ENCODE measurements at places on chromosomes 13 and 19. TPM values are rescaled to one million over a fixed set of nuclear protein-coding genes. Genes with fewer than 3 reads are reported as not detected.

The ZNF442 gene
- 1.7 TPM for total RNA-seq

The GRIN3B gene
- not detected for total RNA-seq

The IL27RA gene
- total RNA-seq: 1.6 TPM

The CLC gene
- not detected for total RNA-seq

The PTGER1 gene
- 0.62 TPM for total RNA-seq

The RAB3A gene
- total RNA-seq: 0.91 TPM

The LILRA1 gene
- total RNA-seq: not detected

- no peak for DNase-seq
These were observed 21.5 kb upstream of the SDHAF1 start for GRCh38 chr19:35973487-35973886.

DNA sequence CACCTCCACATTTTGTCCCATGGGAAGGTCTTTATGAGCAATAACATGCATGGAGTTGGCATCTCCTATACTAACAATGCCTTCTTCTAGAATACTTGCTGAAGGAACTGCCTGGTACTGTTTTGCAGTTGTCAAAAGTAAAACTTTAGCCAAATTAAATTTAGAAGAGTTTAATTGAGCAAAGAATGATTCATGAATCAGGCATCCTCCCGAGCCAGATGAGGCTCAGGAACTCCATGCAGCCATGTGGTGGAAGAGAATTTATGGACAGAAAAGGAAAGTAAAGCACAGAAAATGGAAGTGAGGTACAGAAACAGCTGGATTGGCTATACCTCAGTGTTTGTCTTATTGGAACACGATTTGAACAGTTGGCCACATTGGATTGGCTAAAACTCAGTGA is 1081.9 kb downstream of the SLITRK1 start:
- no peak for DNase-seq

DNA sequence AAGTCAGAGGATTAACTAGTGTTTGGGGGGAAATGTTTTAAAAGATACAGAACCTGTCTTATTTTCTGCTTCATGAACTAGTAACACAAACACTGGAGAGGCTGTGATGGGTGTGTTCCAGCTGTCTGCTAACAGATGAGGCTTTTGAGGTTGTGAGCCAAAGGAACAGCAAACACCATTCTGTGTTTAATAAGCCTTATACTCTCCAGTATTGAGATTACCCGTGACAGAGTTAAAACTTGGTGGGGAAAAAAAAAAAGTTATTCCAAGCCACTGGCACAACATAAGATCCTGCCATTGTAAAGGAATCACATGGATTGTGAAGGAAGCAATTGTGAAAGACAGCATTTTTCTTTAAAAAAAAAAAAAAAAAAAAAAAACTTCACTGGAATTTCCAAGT is 48.4 kb downstream of the KCTD12 start:
- DNase-seq: no peak

GRCh38 chr13:45548281-45548680 is 67.3 kb downstream of the ERICH6B start:
- DNase-seq: no peak

DNA sequence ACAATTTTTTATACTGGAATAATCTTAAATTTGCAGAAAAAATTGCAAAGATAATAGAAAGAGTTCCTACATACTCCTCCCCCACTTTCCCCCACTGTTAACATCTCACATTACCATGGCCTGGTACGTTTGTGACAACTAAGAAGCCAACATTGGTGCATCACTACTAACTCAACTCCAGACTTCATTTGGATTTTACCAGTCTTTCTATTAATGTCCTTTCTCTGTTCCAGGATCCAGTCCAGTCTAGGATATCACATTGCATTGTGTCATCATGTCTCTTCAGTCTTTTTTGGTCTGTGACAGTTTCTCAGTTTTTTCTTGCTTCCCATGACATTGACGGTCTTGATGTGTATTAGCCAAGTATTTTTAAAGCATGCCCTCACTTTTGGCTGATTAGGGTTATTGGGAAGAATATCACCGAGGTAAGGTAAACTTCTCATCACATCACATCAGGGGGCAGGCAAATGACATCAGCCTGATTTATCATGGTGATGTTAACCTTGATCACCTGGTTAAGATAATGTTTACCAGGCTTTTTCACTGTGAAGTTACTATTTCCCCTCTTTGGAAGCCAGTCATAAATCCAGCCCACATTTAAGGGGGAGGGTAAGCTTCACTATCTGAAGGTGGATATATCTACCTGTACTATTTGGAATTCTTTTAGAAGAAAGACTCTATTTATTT is 322.1 kb downstream of the ENOX1 start:
- DNase-seq: no peak

- no peak for DNase-seq
These were observed at the start of gene DLL3 for GRCh38 chr19:39498798-39499642. DLL3 (plus strand) TSS chr19:39498947; CDS start chr19:39498975, 28 bp downstream.

GRCh38 chr13:46575818-46576221 is 22.9 kb downstream of the LRCH1 start:
- DNase-seq: no peak

GRCh38 chr19:3692141-3693024 is 7.9 kb downstream of the PIP5K1C start:
- DNase-seq: no peak

DNA sequence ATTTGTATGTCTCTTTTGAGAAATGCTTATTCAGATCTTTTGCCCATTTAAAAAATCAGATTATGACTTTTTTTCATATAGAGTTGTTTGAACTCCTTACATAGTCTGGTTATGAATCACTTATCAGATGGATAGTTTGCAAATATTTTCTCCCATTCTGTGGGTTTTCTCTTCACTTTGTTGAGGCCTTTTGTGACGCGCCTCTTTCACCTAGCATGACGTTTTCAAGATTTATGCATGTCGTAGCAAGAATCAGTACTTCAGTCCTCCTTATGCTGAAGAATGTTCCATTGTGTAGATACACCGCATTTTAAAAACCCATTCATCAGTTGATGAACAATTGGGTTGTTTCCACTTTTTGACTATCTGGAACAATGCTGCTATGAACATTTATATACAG is 13.4 kb downstream of the PABPC3 start:
- DNase-seq: no peak

DNA sequence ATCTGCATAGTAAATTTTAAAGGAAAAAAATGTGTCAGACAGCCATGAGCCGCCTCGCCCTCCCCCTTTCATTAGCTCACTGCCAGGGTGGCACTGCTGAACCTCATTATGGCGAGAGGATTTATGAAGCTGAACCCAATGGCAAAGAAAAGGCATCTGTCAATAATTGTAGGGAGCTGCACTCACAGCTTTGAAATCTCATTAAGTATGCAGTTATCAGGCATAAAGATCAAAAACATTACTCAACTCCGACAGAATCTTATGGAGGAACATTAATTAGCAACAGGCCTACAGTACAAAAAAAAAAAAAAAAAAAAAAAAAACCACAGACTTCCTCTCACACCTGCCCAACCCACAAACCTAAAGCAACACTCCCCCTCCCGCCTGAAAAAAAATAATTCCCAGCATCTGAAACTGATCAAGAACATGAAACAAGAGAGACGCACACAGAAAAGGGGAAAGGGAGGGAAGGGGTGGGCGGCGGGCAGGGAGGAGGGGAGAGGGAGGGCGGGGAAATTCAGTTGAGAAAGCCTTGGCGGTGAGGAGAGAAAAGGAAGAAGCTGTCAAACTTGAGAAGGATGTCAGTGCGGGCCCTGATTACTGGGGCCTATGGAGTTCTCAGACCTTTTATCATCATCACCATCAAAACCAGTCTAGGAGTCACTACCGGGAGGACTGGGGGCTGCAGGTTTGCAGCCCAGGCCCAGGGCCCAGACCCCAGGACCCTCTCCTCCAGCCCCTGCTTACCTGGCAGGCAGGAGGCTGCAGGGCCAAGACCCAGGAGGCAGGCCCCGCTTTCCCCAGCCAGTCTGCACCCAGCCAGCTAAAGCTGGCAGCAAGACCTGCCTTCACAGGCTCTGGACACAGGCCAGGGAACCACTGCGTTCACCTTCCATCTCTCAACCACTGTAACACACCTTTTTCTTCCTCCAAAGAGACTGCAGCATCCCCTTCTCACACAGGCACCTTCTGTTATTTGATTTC is 8.9 kb downstream of the TSHZ3 start:
- no peak for DNase-seq

- no peak for DNase-seq
These were observed 184.9 kb downstream of the TM9SF2 start for GRCh38 chr13:99686157-99686572.
